ENCODE measurements at places on chromosomes 13 and 19.

DNA sequence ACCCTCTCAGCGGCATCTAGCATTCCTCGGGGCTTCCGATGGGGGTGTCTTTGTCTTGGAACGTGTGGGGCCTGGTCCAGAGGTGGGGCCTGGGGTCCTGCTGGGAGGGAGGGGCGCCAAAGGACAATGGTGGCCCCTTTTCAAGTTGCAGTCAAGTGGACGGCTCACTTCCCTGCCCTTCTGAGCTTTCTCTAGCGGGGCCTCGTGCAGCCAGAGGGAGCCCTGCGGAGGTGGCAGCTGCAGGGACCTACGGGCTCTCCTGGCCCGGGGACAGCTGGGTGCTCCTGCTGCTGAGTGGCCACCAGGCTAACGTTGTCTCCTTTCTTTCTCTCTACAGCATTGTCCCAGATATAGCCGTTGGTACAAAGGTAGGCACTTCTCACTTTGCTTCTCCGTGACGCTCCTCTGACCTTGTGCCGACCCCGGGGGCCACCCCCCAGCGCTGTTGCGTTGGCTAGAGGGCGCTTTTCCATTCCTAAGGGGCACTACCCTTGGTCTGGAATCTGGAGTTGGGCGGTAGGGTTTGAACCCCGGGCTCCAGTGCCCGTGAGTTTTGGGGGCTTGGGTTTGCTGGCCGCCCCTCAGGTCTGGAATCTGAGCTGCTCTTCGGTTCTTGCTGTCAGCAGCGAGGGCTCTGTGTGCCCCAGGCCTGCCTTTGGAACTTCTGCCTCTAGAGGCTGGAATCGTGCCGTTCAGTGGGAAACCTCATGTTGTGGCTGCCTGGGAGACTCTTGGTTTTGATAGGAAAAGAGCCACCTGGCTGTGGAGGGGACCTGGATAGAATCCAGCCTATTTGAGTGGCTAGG, 2.0 kb downstream of the PTBP1 start:
- no peak for DNase-seq

DNA sequence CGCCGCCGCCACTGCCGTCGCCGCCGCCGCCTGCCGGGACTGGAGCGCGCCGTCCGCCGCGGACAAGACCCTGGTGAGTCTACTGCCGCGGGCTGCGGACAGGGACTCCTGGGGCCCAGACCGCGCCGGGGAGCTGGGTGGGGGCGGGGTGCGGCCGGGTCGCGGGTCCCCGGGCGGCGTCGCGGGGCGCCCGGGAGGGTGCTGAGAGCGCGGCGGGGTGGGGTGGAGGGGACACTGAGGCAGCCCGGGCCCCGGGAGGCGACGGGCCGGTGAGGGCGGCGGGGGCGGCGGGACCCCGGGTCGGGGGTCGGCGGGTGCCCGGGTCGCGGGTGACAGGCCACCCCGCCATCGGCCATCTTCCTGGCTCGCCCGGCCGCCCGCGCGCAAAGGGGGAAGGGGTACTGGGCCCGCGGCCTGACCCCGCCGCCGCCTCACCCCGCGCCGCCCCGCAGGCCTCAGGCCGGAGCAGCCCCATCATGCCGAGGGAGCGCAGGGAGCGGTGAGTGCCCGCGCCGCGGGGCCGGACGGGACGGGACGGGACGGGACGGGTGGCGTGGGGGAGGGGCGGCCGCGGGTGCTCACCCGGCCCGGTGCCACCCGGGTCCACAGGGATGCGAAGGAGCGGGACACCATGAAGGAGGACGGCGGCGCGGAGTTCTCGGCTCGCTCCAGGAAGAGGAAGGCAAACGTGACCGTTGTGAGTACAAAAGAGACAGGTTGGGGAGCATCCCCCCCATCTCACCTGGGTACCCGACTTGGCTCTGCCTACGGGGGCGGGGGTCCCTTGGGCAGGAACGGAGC, 489 bp downstream of the CCNE1 start:
- DNase-seq: no peak

GRCh38 chr13:22653866-22654265, 526.9 kb upstream of the SGCG start:
- DNase-seq: no peak

DNA sequence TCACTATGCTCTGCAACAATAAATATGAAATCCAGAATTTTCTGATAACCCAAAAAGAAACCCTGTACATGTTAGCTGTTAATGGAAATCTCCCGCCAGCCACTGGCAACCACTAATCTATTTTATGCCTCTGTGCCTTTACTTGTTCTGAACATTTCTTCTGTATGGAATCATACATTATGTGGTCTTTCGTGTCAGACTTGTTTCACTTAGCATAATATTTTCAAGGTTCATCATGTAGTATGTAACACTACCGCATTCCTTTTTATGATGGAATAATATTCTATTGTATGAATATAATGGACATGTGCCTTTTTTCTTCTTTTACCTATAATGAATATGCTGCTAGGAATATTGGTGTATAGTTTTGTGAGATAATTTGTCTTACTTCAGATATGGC, 1123.3 kb downstream of the EFNB2 start:
- no peak for DNase-seq

GRCh38 chr13:42892760-42893159, 99.3 kb downstream of the EPSTI1 start:
- DNase-seq: no peak
